Cardiac fibroblast (primary cell): ENCODE measurements at places on chromosomes 2 and 18.
A peak's percentile ranks its signal among the peaks of the same experiment; 100 is the strongest.

DNA sequence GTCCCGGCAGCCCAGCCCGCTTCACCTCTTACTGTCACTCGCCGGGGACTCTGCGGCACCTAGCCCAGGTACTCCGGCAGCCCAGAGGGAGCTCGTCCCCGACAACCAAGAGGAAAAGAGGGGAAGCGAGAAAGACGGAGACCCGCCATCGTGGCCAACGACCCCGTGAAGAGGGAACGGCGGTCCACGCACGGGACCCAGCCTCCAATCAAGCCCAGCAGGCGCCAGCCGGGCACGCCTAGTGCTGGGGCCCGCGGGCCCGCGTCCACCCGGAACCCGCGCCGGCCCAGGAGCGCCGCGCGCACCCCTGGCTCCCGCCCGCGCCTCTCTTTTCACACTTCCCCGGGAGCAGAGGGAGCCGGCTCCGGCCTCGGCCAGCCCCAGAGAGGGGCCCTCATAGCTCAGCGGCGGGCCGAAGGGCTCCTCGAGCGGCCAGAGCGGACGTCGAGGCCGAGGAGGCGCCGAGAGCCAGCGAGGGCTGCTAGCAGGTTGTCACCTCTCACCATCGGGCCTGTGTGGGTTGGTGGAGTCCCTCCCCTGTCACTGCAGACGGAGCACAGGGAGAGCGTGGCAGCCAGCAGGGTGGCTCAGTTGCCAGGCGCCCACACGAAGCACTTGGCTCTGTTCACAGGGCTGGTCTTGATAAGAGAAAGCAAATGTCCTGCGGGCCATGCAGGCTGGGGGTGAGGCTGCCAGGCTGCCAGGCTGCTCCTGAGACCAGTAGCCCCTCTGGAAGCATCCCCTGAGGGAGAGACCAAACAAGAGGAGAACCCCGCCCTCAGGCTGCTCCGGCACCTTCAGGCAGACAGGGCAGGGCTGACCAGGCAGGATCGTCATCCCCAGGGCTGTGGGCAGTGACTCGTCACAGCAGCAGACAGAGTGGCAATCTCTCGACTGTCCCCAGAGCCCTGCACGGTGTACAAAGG is 36.9 kb upstream of the KLF11 start:
- DNase-seq: no peak

DNA sequence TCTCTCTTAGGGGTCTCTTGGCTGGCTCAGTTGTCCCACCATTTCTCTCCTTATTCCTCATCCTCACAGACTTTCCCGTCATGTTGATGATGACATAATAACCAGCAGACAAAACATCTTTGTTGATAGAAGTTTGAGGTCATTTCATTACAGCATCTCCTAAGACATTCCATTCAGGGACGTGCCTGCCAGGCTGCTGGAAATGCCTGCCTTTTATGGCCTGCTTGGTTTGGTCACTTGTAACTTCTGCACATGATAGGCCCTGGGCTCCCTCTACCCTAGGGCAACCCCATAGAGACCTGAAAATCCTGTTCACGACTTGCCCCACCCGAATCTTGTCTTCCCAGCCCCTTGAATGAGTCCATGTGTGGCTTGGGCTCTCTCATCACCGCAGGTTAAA is 81.7 kb downstream of the SDC1 start:
- DNase-seq: peak; percentile 50

GRCh38 chr18:70513502-70514171 is 224.8 kb downstream of the SOCS6 start:
- DNase-seq: no peak

DNA sequence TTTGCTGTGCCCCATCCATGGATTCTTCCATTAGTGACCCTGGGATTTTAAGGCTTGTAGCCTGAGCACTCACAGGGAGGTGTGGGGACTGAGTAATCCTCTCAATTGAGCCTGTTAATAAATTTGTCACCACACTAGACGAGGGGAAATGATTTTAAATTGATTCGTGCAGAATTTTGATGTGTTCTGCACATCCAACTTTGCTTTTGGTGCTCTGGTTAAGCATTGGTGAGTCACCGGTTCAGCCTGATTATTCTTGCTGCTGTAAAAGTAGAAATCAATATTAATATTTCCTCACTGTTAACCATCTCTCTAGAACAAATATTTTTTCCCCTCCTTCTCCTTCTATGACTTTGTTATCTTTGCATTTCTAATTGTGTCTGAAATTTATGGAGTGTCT is 482.0 kb downstream of the TSN start:
- DNase-seq: no peak

DNA sequence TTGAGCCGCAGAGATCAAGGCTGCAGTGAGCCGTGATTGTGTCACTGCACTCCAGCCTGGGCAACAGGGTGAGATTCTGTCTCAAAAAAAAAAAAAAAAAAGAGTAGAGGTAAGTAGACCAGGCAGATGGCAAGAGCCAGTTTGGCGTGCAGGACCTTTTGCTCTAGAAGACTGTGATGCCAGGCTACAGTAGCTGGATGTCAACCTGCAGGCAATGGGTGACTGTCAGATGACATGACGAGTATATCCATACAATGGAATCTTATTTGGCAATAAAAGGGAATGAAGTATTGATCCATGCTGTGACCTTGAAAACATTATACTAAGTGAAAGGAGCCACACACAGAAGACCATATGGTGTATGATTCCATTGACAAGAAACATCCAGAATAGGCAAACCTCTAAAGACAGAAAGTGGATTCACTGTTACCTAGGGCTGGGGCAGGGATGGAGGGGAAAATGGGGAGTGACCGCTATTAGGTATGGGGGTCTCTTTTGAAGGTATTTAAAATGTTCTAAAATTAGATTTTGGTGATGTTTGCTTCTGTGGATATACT is 11.2 kb upstream of the DGUOK start:
- no peak for DNase-seq

DNA sequence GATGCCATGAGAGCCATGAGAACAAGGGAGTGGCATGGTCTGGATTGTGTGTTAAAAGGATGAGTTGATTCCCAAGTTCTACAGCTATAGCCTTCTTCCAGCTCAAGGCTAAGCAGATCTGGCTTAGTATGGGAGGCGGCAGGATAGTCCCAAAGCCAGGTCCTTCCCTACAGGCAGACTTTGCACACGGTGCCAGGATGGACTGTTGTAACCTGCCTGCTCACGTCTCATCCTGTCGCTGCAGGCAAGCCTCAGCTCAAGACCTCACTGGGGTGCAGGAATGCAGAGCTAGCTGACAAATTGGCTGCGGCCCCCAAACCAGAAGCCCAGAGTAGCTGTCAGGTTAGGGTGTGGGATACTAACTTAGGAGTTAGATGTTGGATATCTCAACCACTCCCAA is 28.8 kb upstream of the IGFBP5 start:
- no peak for DNase-seq

DNA sequence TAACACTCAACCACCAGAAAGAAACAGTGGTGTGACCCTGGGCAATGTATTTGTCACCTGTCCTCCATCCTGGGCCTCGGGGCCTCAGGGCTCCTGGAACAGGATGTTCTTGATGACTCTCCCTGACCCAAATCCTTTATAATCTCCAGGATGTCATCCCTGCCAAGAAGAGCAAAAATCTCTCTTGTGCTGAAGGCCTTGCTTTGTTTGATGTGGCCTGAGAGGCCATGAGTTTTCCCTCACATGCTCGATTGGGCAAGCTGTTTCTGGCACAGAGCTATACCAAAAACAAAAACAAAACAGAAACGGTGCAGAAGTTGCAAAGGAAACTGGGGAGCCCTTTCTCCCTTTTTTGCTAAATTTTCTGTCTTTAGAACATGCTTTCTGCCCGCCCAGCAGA is 35.7 kb upstream of the ST3GAL5 start:
- DNase-seq: peak; percentile 80
